ENCODE measurements at places on chromosomes 1 and 21.

- DNase-seq: no peak
These were observed at the start of gene CCDC190 for GRCh38 chr1:162861101-162861500. TSS of gene CCDC190 (minus strand) at chr1:162861175. CDS start at chr1:162859646, 1,529 bp downstream.

GRCh38 chr1:226603022-226603857, 54.7 kb downstream of the STUM start:
- DNase-seq: no peak

GRCh38 chr1:6249739-6250689, 6.0 kb downstream of the HES3 start:
- DNase-seq: no peak

DNA sequence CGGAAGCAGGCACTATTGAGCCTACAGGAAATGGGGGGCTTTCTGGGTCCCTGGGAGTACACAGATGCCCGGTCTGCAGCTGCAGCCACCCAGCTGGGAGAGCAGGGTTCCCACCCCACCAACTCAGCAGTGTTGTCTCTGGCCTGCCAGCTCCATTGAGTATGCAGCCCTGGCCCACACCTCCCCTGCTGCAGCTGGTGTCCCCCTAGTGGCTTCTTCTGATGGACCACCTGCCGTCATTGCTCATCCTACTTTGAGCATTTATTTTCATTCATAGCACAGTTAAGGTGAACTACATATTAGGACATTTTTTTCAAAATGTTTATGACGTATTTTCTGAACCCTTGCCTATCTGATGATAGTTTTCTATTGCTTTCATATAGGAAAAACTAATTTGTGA, 189.8 kb upstream of the LYPLAL1 start:
- DNase-seq: no peak

DNA sequence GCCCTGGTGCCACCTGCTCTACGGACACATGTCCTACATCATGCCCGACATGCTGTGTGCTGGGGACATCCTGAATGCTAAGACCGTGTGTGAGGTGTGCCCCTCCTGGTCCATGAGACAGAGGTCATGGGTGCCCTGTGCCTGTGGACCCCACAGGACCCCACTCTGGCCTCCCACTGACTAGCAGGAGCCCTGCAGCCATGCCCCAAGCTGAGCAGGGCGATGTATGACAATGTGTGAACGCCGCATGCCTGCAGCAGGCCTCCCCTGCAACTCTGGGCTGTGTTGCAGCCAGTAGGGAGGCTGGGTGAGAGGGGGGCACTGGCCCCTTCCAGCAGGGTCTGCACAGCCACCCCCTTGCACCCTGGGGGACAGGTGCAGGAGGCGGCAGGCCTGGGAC, 30.0 kb downstream of the PRSS38 start:
- DNase-seq: no peak

DNA sequence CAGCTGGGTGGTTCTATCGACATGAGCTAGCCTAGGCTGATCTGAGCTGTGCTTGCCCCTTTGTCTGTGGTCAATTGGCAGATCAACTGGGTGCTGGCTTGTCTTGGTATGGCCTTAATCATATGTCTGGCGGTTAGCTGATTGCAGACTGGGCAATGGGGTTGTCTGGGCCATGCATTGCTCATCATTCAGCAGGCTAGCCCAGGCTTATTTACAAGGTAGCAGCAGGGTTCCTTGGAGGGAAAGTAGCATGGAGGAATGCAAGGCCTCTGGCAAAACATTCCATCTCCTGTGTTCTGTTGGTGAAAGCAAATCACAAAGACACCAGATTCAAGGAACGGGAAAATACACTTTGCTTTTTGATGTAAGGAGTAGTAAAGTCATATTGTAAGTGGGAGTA, 84.0 kb upstream of the IVNS1ABP start:
- DNase-seq: no peak

DNA sequence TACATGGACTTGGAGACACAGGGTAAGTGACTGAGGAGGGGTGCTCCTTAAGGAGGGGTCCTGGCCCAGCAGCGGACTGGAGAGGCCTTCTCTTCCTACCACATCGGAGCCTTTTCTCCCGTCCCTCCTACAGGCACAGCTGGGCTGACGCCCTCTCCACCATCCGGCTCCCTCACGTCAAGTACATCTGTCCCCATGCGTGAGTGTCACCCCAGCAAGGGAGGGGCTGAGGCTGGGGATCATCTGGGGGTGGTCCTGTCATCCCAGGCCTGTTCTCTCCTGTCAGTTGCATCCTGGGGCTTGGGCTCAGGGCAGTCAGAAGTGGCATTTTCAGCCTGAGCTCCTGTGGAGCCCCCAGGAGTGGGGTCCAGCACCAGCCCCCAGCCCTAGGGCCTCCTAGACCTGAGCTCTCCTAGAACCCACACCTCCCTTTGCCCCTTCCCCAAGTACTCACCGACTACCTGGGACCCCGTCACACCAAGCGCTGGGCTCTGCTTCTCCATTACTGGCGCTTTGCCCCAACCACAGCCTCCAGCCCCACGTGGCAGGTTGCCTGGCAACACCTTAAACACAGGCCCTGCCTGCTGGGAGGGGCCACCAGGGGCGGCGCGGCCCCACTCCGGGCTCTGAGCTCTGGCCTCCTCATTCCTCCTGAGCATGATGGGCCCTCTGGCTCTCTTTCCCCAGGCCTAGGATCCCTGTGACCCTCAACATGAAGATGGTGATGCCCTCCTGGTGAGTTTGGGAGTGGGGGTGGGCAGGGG, 2.3 kb downstream of the LYPLA2 start:
- DNase-seq: no peak

GRCh38 chr1:219837994-219838294, 90.4 kb downstream of the SLC30A10 start:
- no peak for DNase-seq

DNA sequence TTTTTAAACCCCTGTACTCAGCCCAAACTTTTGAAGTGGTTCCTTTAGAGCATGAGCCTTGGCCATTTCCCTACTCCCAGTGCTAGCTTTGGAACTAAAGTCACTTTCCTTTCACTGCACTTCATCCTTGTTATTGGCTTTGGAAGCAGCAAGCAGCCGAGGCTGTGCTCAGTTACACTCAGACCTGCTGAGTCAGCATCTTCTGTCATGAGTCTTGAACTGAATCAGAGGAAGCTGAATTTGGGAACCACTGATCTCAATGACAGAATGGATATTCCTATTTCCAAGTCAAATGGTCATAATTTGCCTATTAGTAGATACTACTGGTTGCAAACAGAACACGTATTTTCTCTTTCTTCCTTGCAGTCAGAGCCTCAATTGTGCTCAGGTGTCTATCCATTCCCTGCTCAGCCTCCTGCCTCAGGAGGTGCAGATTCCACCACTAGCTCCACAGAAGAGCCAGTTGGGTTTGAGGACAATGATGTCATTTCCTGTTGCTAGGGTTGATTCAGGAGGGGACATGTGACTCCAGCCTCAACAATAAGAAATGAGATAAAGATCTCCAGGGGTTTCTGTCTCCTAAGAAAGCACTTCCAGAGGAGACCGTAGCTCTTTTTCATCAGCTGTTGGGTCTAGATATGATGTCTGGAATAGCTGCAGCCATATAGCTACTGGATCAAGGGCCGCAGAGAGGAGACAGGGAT, 44.9 kb upstream of the NTPCR start:
- no peak for DNase-seq

- DNase-seq: no peak
These were observed 133.1 kb downstream of the LRRC40 start for GRCh38 chr1:70072231-70072751.

GRCh38 chr1:212539737-212540430, 68.7 kb upstream of the ATF3 start:
- DNase-seq: no peak

DNA sequence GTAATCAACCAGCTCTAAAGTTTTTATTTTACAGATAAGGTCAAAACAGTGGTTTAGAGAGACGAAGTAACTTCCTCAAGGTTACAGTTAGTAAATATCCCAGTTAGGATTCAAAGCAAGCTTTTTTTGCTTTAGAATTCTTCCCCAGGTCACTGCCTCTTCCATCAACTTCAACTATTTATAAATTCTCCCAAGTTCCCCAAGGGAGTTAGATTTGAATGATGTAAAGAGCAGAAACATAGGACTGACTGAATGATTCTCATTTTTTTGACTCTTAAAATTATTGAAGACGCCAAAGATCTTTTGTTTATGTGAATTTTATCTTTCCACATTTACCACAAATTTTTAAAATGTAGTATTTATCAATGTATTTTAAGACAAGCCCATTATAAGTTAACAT, 4.1 kb downstream of the POGZ start:
- no peak for DNase-seq

DNA sequence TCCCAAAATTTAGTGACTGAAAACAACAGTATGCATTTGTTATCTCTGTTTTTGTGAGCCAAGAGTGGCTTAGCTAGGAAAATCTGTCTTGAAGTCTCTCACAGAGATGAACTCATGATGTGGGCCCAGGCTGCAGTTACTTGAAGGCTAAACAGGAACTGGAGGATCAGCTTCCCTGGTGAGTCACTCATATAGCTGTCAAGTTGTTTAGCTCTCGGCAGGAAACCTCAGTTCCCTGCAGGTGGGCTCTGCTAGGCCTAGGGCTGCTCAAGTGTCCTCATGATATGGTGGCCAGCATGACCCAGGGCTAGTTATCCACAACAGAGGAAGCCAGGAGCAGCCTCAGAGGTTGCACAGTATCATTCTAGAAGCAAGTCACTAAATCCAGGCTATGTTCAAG, 30.2 kb upstream of the DDX59 start:
- DNase-seq: no peak

DNA sequence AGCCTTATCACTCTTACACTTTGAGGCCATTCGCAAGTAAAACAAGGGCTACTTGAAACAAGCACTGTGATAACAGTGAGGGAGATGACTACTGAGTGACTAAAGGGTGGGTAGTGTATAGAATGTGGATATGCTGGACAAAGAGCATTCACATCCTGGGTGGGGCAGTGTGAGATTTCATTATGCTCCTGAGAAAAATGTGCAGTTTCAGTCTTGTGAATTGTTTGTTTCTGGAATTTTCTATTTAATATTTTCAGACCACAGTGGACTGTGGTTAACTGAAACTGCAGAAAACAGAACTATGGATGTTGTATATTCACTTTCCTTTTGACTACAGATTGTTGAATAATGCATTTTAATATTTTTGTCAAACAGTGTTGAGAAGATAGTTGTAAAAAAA, 25.1 kb upstream of the B3GALT2 start:
- DNase-seq: no peak

- no peak for DNase-seq
These were observed 112.5 kb downstream of the PCBP3 start for GRCh38 chr21:45756029-45756428.

GRCh38 chr1:24720152-24720551, 25.1 kb upstream of the CLIC4 start:
- no peak for DNase-seq

DNA sequence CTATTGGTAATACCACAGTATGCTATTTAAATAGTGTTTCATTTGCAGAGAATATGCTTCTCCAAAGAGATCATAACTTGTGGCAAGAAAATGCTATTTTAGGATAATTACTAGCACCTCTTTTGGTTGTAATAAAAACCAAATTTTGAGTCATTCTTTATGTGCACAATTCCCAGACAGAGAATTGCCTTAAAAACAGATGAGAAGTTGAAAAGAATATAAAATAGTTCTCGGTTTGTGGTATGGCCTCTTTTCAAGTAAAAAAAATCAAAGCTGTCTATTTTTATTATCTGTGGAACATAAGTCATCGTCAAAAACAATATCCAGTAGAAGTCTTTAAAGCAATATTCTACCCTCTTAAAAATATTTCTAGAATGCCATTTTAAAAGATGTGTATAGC, 185.9 kb downstream of the GREM2 start:
- no peak for DNase-seq

DNA sequence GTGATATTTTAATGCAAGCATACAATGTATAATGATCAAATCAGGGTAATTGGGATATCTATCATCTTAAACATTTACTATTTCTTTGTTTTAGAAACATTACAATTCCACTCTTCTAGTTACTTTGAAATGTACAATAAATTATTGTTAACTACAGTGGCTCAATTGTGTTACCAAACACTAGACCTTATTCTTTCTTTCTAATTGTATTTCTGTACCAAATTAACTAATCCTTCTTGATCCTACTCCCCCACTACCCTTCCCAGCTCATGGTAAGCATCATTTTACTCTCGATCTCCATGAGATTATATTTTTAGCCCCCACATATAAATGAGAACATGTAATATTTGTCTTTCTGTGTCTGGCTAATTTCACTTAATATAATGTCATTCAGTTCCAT, 95.0 kb upstream of the MROH9 start:
- no peak for DNase-seq

DNA sequence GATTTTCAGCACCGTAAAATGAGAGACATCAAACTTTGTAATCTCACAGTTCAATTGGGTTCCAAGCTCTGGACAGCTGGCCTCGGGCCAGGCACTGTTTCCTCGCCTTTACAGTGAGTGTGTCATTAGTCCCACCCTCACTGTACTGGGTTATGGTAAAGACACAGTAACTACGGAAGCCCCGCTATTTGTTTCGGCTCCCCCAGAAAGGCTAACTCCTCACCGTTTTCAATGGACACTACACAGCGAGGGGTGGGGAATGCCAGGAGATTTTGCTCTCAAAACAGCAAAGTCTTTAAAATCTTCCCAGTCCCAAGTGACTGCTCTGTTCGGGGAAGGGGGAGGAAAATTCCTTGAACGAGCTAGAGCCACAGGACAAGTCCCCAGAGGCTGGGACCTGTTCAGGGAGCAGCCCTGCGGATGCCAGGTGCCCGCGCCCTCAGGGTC, 757 bp upstream of the SPSB1 start:
- no peak for DNase-seq

DNA sequence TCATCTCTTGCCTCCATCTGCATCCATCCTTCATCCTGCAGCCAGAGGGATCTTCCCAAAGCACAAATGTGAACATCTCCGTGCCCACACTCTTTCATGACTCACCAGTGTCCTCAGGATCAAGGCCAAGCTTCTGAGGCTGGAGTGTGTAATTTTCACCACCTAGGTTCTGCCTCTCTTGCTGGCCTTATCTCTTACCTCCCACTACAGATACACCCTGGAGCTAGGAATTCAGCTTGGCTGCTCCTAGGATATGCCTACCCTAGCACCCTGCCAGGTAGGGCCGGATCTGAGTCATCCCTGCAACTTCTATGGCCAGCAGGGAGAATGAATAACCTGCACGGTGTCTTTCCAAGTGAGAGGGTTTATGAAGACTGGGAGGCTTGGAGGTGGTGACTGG, 208.7 kb upstream of the CSF3R start:
- no peak for DNase-seq

DNA sequence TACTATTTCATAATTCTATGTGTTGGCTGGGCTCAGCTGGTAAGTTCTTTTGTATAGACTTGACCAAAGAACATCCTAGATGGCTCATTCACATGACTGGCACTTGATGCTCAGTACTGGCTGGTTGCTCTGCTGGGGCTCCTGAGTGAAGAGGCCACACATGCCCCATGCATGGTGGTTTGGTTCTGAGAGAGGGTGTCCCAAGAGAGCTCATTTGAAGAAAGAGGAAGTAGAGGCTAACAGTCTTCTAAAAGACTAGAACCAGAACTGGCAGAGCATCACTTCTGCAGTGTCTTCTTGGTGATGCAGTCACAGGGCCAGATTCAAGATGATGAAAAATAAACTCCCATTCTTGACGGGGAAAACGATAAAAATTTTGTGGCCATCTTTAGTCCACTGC, 5.2 kb upstream of the BACH1 start:
- no peak for DNase-seq
